NCI-H774 (cell line): ENCODE measurements at places on chromosomes 6 and 20.
A peak's percentile ranks its signal among the peaks of the same experiment; 100 is the strongest.

GRCh38 chr6:163525926-163526325 is 111.4 kb downstream of the QKI start:
- no peak for DNase-seq

- no peak for DNase-seq
These were observed 808 bp downstream of the ILRUN start for GRCh38 chr6:34695729-34696188.

DNA sequence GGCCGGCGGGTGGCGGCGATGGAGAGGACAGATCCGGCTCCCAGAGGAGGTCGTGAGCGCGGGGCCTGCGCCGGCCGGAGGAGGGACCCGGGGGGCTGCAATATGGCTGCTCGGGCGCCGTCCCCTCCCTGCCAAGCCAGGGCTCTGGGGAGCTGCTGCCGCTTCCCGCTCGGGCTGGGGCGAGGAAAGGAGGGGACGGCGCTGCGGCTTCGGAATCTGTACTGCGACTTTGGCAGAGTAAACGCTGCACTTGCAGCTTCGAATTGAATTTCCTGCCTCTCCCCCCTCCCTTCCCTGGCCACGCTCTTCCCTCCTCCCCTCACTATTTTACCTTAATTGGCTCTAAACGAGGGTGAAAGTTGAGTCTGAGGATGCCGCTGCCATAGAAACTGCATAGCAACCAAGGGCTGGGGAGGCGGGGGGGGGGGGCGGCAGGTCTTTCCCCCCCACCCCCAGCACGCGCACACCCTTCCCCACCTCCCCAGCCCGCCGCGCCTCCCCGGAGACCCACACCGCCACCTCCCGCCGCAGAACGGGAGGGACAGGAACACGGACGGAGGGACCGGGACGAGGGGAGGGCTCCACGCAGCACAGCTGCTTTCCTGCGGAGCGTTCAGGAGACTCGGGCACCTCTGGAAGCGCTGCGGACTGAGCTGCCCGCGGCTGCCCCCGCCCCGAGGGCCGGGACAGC is 93.9 kb downstream of the RNASET2 start:
- DNase-seq, result peak; percentile 70

DNA sequence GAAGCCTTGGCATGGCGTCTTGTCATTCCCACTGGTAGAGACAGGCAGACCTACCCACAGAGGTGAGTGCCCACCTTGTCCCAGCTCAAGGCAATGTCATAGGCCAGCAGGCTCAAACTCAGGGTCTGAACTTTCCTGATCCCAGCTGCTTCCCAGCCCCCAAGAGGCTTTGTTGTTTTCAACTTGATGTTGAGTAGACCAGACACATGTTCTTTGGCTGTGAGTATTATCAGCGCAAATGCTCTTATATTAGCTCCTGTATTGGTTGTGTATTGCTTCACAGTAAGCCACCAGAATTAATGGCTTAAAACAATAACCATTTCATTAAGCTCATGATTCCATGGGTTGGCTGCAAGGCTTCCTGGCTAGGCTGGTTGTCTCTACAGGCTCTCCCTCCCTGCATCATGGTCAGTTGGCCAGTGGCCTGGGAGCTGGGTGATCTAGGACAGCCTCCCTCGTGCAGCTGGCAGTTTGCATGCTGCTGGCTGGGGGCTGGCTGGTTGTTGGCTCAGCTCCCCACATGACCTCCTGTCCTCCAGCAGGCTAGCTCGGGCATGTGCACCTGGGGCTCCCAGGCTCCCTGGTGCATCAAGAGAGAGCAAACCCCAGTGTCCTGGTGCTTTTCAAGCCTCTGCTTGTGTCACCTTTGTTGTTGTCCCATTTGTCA is 21.6 kb downstream of the TOX2 start:
- no peak for DNase-seq

GRCh38 chr6:34357937-34358336 is 34.5 kb downstream of the NUDT3 start:
- no peak for DNase-seq

- DNase-seq, result no peak
These were observed 30.5 kb upstream of the HFE start for GRCh38 chr6:26056583-26057350.

DNA sequence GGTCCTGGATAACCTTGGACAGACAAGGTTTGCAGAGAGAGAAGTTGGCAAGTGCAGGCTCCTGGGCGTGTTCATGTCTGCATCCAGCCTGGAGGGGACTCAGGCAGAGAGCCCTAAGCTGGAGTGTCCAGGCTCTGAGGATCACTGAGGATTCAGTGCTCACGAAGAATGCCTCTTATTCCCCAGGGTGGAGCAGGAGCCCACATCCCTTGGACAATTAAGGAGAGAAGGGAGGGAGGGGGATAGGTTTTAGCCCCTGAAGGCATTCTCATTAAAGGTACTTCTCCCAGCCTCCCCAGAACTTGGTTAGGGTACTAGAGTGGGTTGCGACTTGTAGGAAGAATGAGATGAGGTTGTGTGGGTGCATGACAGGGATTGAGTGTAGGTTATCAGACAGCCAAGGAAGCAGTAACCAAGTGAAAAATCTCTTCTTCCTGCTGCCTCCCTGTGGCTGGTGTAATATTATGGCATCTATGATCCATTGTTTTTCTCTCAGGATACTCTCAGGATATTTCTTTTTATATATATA is 680 bp downstream of the HLA-DPB1 start:
- no peak for DNase-seq

GRCh38 chr20:46205349-46205748 is 87.2 kb downstream of the CD40 start:
- no peak for DNase-seq

DNA sequence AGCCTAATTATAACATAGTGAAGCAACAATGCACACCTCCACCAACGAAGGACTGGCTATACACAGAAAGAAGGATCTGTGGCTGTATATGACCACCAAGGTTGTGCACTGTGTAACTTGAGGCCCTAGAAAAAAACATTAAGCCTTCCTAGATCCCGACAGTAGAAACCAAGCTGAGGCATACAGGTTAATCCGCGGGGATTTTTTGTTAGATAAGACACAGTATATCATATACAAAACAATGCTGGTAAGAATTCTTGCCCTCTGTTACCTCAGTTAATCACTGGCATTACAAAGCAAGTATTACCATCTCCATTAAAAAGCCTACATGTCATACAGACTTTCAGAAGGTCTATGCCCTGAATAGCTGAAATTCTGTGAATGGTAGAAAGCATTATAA is 228.8 kb downstream of the TBC1D32 start:
- no peak for DNase-seq

GRCh38 chr6:163302747-163303146 is 111.8 kb upstream of the QKI start:
- DNase-seq, result no peak

DNA sequence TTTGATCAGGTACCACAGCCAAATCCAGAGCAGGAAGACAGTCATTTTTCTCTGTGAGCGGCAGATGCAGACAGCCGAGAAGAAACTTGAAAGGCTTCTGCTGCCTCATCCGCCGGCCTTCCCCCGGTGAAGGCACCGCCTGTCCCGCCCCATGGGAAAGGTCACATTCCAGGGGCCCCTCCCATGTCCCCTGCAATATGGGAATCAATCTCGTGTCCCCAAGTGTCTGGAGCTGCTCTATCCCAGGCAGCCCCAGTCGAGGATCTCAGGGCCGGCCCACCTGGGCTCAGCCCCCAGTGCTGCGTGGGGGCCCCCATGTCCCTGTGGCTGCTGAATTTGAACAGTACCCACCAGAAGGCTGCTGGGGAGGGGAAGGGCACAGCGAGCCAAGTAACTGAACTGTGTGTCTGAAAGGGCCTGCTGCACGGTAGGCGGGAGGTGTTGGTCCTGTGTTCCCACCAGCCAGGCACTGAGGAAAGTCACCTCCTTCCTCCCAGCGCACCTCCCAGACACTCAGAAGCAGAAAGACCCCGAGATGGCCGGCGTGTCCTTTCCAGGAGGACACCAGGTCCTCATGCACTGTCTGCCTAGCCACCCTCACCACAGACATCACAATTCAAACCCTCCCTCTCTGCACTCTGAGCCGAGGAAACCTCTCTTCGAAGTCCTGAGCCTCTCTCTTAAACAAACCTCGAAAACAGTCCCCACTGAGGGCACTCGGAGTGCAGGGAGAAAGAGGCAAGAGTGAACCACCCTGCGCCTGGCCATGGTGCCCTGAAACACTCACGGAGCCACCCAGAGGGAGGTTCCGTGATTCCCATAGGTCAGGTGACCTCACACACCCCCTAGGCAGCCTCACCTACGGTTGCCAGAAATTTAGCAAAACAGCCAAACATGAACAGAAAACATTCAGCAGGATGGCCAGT is 99.3 kb downstream of the PSMB1 start:
- DNase-seq, result no peak

DNA sequence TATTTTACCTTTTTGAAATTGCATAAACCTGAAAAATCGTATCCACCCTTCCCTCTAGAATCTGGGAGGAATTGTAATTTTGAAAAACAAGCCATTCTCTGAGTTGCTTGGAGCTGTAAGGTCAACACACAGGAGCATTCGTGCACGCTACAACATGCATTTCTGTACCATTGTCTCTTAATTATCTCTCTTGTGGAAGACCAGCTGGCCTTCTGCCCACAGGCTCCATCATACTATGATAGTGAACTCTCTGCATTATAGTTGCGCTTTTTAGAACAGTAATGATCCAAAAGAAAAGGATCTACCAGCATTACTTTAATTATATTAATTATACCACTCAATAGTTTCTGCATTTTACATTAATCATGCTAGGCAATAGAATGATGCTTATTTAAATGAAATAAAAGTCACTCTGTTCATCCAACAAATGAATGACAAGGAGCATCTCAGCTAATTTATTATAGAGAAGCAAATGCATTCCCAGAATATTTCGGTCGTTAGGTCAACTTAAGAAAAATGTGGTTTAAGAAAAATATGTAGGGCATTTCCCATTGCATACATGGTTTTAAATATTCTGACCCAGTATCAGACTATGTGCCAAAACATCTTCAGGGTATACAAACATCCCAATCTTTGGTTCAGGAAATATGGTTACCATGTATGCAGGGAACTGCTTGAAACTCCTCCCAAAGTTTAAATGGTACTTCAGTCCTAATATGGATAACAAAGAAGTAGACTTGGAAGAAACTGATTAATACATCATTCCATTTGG is 263.5 kb downstream of the TFAP2A start:
- no peak for DNase-seq

GRCh38 chr6:124869416-124869815 is 92.8 kb upstream of the RNF217 start:
- no peak for DNase-seq

GRCh38 chr6:155273431-155273830 is 9.6 kb downstream of the CLDN20 start:
- DNase-seq, result no peak

- no peak for DNase-seq
These were observed 76.7 kb upstream of the ZFP64 start for GRCh38 chr20:52268184-52268749.
